Kidney (tissue), 22 donors: ENCODE measurements at places on chromosomes 6 and 20. TPM values are rescaled to one million over a fixed set of nuclear protein-coding genes. Genes with fewer than 3 reads are reported as not detected.
A peak's percentile ranks its signal among the peaks of the same experiment; 100 is the strongest.

DNA sequence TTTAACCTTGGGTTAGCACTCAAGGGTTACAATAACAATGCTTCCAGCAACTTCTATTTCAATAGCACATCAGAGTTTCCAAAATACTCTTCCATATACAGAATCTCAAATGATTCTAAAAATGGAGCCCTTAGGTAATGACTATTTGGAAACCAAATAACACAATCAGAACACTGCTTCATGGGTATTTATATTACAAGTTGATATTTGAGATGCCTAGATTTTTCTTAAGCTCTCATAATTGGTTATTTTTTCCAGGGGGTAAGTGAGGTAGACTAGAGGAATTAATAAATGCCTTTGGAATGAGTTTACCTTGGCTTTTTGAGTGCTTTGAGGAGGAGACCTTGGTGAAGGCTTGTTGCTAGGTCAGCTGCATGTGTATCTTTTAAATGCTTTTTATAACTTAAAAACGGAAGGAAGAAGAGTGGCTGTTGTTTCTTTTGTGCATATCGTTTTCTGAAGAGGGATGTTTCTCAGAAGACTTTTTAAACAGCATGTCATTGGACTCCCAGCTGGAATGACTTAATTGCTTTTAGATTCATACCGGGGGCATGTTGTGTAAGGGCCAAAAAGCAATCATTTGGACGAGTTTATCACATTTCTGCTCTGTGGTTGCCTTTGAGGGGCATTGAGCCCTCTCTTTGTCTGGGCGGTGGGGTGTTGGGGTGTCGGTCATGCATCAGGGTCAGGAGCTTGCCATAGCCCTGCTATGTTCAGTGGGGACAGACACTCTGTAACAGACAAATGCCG, 186.0 kb downstream of the DTNBP1 start:
- no peak overlapping the region for H3K27ac ChIP-seq
- H3K27me3 ChIP-seq = no peaks in the 10 kb centered on the region
- DNase-seq = no peak
- peaks cover 15% of the 10 kb centered on the region for H3K4me1 ChIP-seq

DNA sequence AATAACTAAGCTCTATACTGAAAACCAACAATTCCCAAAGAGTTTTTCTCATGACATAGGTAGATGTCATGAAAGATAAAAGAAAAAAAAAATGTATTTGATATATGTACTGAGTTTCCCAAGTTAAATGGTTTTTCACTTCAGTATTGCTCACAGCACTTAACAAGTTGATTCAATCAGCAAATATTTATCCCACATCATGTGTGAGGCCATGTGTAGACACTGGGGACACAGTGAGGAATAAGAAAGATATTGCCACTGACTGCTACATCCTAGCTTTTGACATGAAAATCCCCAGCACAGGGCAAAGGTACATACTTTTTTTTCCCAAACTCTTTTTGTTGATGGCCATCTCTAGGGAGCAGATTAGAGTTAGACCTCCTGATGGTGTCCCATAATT, 25.3 kb downstream of the SPTLC3 start:
- DNase-seq = no peak
- no peak overlapping the region for H3K27ac ChIP-seq
- no peaks in the 10 kb centered on the region for H3K4me1 ChIP-seq
- H3K27me3 ChIP-seq = no peaks in the 10 kb centered on the region

DNA sequence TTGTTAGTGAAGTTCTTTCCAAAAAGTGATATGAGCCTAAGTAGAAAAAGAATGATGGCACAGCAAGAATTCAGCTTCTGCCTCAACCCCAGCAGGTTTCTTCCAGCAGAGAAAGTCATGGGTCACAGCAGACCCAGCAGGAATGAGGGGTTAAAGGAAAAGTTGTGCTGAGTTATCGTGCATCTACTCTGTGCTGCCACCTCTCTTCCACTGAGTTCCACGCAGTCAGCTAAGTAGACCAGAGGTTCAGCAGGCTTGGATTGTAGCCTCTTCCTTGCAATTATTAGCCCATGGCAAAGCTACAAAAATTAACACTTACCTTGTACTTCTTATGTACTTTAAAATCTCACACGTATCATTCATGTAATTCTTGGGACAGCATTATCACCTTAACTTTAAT, 510.8 kb downstream of the PTPRT start:
- H3K4me1 ChIP-seq = no peaks in the 10 kb centered on the region
- no peaks in the 10 kb centered on the region for H3K27me3 ChIP-seq
- DNase-seq = no peak

DNA sequence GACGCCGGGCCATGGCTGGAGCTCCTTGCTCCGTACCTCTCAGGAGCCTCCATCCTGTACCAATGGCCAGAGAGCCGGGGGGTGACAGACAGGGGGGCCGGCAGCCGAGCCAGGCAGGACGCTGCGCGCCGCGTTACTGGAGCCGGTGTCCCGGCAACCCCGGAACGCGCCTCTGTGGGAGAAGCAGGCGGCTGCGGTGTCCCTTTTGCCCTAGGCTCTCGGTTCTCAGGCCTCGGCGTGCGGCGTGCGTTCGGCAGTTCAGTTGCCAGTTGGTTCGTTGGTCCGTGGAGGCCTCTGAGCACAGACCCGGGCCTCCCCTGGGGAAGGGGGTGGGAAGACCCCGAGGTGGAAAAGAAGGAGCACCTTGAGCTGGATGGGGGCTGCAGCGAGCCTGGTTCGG, at the start of gene SPATS1:
Gene SPATS1, plus strand, starts transcription at position 162 of the 400 bp plus-strand sequence. CDS start 446 bp downstream, outside the sequence.
- no peaks in the 10 kb centered on the region for H3K4me1 ChIP-seq
- DNase-seq = no peak
- no peaks in the 10 kb centered on the region for H3K36me3 ChIP-seq
- no peak within 1 kb of the TSS for H3K4me3 ChIP-seq
- H3K27me3 ChIP-seq = no peaks in the 10 kb centered on the region

- H3K27me3 ChIP-seq = no peaks in the 10 kb centered on the region
These were observed 100.0 kb downstream of the PRDM1 start for GRCh38 chr6:106186172-106186571.

DNA sequence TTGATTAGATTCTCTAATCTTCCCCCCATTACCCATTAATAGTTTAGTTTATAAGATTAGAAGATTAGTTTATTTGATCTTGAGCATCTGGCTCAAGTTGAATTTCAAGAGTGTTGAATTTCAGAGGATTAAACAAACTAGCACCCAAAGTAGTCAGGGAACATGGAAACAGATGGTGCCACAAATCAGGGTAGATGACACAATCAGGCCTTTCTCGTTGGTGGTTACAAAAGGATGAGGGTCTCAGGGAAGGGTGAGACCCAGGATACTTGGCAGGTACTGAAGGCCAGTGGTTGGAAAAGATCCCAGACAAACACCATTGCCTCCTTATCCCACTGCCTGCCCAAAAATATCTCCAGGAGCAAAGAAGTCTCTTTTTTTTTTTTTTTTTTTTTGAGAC, 29.5 kb upstream of the ADGRF1 start:
- no peak overlapping the region for H3K4me3 ChIP-seq
- no peak for DNase-seq
- no peak overlapping the region for H3K27ac ChIP-seq
- H3K36me3 ChIP-seq = no peaks in the 10 kb centered on the region

- no peak overlapping the region for H3K27ac ChIP-seq
- no peak for DNase-seq
- H3K4me3 ChIP-seq = no peak overlapping the region
- no peaks in the 10 kb centered on the region for H3K27me3 ChIP-seq
These were observed 398.5 kb upstream of the GJE1 start for GRCh38 chr6:141734071-141734840.

DNA sequence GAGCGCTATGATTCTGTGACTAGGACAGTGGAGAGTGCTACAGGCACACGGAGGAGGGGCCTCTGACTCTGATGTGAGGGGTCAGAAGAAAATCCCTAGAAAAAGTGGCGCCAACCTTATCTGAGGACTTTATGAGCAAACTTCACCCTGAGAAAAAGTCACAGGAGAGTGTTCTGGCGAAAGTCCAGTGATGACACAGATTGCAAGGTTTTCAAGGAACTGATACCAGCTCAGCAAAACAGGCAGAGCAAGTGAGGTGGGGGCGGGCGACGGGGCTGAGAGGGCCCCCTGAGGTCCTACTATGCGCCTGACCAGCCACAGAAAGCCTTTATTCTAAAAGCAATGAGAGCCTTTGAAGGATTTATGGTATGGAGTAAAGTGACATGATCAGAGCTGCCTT, 73.3 kb downstream of the SLC22A23 start:
- peaks cover 23% of the 10 kb centered on the region for H3K4me1 ChIP-seq
- no peak overlapping the region for H3K27ac ChIP-seq
- peaks cover 2% of the 10 kb centered on the region for H3K36me3 ChIP-seq
- H3K27me3 ChIP-seq = no peaks in the 10 kb centered on the region

DNA sequence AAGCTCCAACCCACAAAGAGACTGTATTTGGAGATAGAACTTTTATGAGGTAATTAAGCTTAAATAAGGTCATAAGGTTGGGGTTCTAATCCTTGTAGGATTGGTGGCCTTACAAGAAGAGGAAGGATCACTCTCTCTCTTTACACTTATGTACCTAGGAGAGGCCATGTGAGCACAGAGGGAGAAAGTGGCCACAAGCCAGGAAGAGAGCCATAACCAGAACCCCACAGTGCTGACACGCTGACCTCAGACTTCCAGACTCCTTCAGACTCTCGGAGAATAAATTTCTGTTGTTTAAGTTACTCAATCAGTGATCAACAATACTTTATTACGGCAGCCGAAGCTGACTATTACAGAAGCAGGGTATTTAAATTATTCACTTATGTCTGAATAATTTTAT, 430.5 kb upstream of the EPHA7 start:
- H3K27ac ChIP-seq = no peak overlapping the region
- no peak overlapping the region for H3K4me3 ChIP-seq
- DNase-seq = no peak

DNA sequence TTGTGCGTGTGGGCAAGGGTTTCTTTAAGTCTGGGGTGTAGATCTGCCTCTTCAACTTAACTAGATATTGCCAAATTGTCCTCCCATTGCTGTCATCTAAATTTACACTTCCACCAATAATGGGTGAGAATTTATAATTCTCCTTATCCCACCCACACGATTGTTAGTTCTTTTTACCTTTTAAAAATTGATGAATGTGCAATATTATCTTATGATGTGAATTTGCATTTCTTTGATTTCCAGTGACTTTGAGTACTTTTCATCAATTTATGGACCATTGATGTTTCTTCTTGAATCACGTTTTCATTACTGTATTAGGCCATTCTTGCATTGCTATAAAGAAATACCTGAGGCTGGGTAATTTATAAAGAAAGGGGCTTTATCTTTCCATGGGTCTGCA, 17.2 kb upstream of the TPD52L1 start:
- H3K27ac ChIP-seq = no peak overlapping the region
- no peak overlapping the region for H3K4me3 ChIP-seq
- no peaks in the 10 kb centered on the region for H3K36me3 ChIP-seq
- no peaks in the 10 kb centered on the region for H3K4me1 ChIP-seq
- H3K27me3 ChIP-seq = no peaks in the 10 kb centered on the region

GRCh38 chr6:24440897-24441598, 38.3 kb downstream of the MRS2 start:
- H3K4me1 ChIP-seq = no peaks in the 10 kb centered on the region
- no peak for DNase-seq
- H3K27ac ChIP-seq = no peak overlapping the region
- no peaks in the 10 kb centered on the region for H3K27me3 ChIP-seq

- no peak overlapping the region for H3K4me3 ChIP-seq
- no peak for DNase-seq
- no peak overlapping the region for H3K27ac ChIP-seq
- H3K27me3 ChIP-seq = no peaks in the 10 kb centered on the region
These were observed 563.8 kb downstream of the COL12A1 start for GRCh38 chr6:74642101-74642500.

GRCh38 chr6:43020847-43021246, 576 bp upstream of the RRP36 start:
- H3K4me1 ChIP-seq = no peaks in the 10 kb centered on the region
- peak overlapping the region; percentile 97 for H3K4me3 ChIP-seq
- H3K27me3 ChIP-seq = no peaks in the 10 kb centered on the region
- H3K36me3 ChIP-seq = peaks cover 27% of the 10 kb centered on the region

DNA sequence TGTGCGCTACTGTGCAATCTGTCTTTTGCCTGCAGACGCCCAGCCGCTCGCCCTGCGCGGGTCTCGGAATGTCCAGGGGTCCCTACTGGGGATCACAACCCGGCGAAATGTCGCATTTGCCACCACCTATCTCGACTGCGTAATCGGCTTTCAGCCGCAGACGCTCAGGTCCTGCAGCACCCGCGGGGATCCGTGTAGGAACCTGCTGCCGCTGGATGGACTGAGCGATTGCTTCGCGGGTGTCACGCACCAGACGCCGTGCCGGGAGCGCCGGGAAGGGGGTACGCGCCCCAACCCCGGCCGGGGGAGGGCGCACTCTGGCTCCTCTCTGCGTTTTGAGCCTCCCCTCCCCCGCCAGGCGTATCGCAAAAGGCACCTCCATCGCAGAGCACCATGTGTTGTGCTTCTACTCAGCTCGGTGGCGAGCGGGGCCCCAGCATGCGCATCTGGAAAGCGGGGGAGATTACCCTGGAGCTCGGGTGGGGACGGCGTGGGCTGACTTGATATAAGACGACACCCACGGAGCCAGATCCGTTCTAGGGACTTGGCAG, 747 bp upstream of the PTPRA start:
- H3K4me1 ChIP-seq = peaks cover 25% of the 10 kb centered on the region
- H3K4me3 ChIP-seq = peak overlapping the region; percentile 86
- DNase-seq = peak; percentile 89
- no peak overlapping the region for H3K27ac ChIP-seq
- peaks cover 7% of the 10 kb centered on the region for H3K27me3 ChIP-seq

- no peaks in the 10 kb centered on the region for H3K4me1 ChIP-seq
- no peaks in the 10 kb centered on the region for H3K36me3 ChIP-seq
- H3K27me3 ChIP-seq = no peaks in the 10 kb centered on the region
- no peak overlapping the region for H3K4me3 ChIP-seq
These were observed 43.4 kb upstream of the RNF144B start for GRCh38 chr6:18343741-18344140.

GRCh38 chr6:96777113-96777512, 60.2 kb downstream of the GPR63 start:
- no peaks in the 10 kb centered on the region for H3K36me3 ChIP-seq
- no peak for DNase-seq
- no peak overlapping the region for H3K4me3 ChIP-seq
- H3K27ac ChIP-seq = no peak overlapping the region

The VSX1 gene
- total RNA-seq = 0.41 TPM

The GRM1 gene
- 0.19 TPM for total RNA-seq

The PDSS2 gene
- total RNA-seq = 16.4 TPM

The IL17F gene
- total RNA-seq = not detected

The RAD21L1 gene
- total RNA-seq = not detected

The KCNQ5 gene
- total RNA-seq = 0.50 TPM

The TSBP1 gene
- total RNA-seq = not detected

The SEL1L2 gene
- not detected for total RNA-seq
